ENCODE measurements at places on chromosomes 7 and 10.

DNA sequence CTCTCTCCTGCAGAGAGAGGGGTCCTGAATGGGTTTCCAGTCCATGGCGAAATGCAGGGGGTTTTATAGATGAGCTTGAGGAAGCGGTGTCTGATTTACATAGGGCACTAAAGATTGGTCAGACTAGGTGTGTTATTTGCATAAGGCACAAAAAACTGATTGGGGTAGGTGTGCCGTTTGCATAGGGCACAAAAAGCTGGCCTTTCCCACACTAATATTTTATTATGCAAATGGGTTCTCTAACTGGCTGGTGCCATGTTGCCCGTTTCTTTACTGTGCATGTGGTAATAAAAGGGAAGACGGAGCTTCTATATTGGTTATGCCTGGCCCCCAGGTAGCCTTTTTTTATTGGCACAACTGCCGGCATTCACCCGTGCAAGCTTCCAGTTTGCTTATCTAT is 50.2 kb downstream of the MALRD1 start:
- DNase-seq = no peak

GRCh38 chr10:529468-530230 is 159.8 kb downstream of the DIP2C start:
- DNase-seq = no peak

GRCh38 chr7:83487801-83488200 is 161.1 kb downstream of the SEMA3E start:
- no peak for DNase-seq

DNA sequence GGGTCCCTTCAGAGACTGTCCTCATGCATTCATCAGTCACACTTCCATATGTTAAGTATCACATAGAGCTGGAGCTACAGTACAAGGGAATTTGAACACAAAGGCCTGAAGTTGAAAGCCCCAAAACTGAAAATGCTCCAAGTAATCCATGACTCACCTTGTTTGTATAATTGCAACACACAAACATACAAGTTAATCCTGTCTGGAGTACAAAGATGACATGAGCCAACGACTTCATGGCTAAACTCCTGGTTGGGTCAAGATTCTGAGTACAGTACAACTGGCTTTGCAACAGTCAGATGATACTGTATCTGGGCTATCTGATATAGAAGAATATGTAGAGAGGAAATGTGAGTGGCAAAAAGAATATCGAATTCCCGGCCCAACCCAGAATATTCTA is 73.1 kb upstream of the AASS start:
- no peak for DNase-seq

GRCh38 chr7:114242992-114243507 is 171.6 kb upstream of the FOXP2 start:
- DNase-seq = no peak

GRCh38 chr7:132899833-132900232 is 182.1 kb downstream of the CHCHD3 start:
- DNase-seq = no peak

GRCh38 chr7:105707967-105708762 is 126.9 kb upstream of the EFCAB10 start:
- DNase-seq = no peak

DNA sequence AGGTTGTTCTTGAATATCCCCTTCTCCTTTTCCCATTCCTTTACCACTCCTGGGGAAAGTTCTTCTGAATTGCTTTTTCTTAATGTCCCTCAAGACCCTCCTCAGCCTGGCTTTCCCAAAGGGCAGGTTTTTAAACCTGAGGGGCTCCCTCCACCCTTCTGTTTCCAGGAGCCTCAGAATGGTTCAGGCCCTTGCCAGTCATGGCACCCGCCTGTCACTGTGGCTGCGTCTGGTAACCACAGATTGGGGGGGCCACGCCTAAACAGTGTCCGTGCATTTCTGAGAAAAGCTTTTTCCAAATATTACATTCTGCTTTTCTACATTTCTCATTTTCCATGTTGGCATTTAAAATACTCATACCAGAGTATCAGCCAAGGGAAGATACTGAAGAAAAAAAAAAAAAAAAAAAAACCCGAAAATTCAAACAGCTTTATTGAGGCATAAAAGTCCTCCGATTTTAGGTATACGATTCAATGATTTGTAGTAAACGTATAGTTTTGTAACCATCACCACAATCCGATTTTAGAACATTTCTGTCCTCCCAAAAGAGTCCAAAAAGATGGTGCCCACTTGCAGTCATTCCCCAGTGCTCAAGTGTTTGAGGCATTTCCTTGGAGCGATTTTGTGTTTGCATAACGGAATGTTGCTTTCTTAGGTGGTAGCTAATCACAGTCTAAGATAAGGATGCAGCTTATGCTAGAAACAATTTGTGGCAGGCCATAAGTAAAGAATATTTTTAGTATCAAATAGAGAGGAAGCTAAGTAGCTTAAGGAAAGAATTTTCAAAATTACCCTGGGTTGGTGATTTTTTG is 22.1 kb downstream of the HKDC1 start:
- no peak for DNase-seq

GRCh38 chr7:2100278-2101208 is 132.2 kb downstream of the MAD1L1 start:
- no peak for DNase-seq

GRCh38 chr10:76310588-76311080 is 879.2 kb downstream of the LRMDA start:
- DNase-seq = no peak

DNA sequence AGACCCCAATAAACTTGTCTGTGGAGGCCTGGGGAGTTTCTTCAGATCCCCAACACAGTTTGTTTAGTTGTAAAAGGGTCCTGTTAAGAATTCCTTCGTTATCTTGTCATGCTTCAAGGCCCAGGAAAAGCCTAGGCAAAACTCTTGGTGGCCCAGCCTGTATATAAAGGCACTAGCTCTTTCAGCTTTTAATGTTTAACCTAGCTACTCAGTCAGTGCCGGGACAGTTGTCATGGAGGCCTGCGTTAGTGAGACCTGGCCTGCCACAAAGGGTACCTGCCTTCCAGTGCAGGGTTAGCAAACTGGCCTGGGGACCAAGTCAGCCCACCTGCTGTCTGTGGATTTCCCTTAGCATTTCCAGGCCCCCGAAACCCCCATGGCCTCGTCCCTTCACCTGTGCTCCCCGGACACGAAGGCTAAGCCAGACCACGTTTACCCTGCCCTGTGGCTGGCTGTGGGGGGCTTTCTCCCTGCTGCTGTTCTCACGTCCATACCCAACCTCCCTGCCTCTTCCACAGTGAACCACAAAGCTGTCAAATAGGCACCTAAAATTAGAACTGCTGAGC is 96.9 kb upstream of the PPP2R2D start:
- DNase-seq = no peak

GRCh38 chr10:3623746-3624145 is 161.3 kb downstream of the KLF6 start:
- no peak for DNase-seq

DNA sequence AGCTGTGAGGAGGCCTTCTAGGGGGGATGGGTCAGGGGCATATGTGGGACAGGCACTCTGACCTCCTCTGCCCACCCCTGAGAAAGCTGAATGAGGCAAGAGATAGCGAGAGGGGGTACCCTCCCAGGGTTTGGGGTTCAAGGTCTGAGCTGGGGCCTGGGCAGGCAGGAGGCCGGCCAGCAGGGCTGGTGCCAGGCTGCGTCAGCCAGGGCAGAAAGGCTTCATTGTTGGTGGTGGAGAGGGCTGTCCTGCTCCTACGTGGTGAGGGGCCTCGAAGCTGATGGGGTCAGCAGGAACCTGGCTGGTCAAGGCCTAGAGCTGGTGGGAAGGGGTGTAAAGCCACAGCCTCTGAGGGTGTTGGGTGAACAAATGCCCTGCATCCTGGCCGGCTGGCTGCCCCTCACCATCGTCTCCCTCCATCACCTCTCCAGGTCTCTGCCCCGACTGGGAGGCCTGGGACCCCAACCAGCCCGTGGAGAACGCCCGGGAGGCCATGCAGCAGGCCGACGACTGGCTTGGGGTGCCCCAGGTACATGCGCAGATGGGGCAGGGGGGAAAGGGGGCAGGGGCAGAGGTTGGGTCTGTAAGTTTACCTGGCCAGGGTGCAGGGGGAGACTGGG is 6.6 kb downstream of the FLNC start:
- DNase-seq = no peak

GRCh38 chr10:99850021-99850766 is 67.8 kb downstream of the ABCC2 start:
- no peak for DNase-seq

- DNase-seq = no peak
Measured at GRCh38 chr10:78118591-78118990, 84.9 kb downstream of the RPS24 start.

GRCh38 chr10:25694206-25694933 is 239.7 kb upstream of the MYO3A start:
- DNase-seq = no peak

DNA sequence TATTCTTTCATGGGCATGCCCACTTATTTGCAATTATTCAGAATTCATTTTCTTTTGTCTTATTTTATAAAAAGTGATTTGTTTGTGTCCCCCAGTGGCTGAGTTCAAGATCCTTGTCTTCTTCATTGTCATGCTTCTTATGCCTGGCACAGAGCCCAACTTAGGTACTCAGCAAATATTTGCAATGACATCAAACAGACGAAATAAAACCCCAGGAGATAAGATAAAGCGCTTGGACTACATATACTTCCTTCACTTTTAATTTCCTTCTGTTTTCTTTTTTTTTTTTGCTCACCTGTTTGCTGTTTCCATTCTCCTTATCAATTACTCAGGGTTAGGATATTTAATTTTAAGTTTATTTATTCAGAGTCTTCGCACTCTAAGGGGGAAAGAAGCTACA is 225.0 kb downstream of the SDHAF3 start:
- DNase-seq = no peak

DNA sequence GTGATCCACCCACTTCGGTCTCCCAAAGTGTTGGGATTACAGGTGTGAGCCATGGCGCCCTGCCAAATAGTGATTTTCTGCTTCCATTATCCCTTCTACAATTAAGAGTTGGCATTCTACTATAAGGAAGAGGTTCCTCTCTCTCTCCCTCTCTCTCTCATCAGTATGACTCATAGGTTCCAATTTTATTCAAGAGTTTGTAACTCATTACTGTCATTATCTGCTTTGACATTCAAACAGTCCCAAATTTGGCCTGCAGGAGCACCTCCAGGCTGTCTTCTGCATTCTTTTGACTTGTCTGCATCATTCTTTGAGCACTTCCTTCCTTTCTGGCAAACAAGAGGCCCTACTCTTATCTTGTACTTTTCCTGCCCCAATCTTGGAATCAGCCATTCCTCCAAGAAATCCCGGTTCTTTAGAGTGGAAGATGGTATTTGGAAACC is 33.2 kb upstream of the CALU start:
- DNase-seq = no peak

GRCh38 chr7:75649462-75649861 is 89.3 kb downstream of the HIP1 start:
- no peak for DNase-seq

GRCh38 chr10:7285522-7286322 is 125.1 kb downstream of the SFMBT2 start:
- no peak for DNase-seq

DNA sequence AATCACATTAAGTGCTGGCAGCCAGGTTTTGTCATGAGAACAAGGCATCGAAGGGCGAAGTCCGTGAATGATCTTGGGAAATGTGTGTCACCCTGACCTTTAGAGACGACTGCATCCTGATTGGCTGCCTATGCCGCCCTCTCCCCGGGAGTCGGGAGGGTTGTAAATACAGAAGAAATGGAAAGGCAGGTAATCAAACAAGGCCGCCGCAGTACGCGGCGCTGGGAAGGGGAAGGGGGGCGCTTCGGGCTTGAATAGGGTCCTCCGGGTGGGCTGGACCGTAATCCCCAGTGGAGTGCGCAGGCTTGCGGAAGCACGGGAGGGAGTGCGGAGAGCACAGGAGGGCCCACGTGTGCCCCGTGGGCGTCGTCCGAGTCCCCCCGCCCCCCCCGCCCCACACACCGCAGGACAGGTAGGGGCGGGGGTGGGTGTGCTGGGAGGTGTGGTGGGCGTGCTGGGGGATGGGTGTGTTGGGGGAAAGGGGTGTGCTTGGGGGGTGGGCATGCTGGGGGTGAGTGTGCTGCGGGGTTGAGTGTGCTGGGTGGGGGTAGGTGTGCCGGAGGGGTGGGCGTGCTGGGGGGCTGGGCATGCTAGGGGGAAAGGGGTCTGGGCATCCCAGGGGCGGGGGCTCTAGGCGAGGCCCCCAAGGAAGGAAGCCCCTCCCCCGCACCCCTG is 169.4 kb downstream of the ARHGAP12 start:
- DNase-seq = no peak

GRCh38 chr7:128812514-128813168 is 17.6 kb upstream of the FLNC start:
- DNase-seq = no peak

DNA sequence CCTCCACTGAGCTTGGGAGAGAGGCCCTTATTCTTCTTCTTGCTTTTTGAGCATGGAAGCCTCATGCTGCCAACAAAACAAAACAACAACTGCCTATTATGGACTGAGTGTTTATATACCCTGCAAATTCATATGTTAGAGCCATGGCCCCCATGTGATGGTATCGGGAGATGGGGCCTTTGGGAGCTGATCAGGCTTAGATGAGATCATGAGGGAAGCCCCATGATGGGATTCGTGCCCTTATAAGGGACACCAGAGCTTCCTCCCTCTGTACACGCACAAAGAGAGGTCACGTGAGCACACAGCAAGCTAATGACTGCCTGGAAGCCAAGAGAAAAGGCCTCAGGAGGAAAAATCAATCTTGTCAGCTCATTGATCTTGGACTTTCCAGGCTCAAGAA is 235.0 kb downstream of the FANK1 start:
- no peak for DNase-seq

- no peak for DNase-seq
Measured at GRCh38 chr7:98802088-98802780, 67.6 kb downstream of the TMEM130 start.

DNA sequence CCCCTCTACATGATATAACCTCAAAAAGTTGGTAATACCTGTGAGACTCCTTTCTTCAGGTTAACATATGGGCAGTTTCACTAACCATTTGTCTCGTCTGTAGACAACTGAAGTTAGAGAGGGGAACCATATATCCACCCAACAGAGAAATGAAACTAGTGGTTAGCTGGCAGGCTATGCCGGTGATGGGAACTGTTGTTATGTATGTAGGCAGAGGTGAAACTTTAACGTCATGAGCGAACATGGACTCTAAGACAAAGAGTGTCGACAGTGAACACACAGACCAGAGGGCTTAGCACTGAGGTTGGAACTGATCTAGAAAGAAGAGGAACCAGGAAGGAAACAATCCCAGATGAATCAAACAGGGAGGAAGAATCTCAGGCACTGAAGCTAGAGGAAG is 112.4 kb downstream of the ELMO1 start:
- no peak for DNase-seq

GRCh38 chr7:87858417-87859100 is 17.6 kb downstream of the SLC25A40 start:
- DNase-seq = no peak

- DNase-seq = no peak
Measured at GRCh38 chr10:57513637-57514036, 754.1 kb downstream of the IPMK start.

GRCh38 chr10:124917428-124918190 is 24.3 kb upstream of the ZRANB1 start:
- no peak for DNase-seq

- DNase-seq = no peak
Measured at GRCh38 chr10:78947226-78947625, 121.5 kb upstream of the ZMIZ1 start.

GRCh38 chr7:128738570-128739047 is 550 bp upstream of the CALU start:
- no peak for DNase-seq
